ENCODE measurements at places on chromosomes 1 and 21. TPM values are rescaled to one million over a fixed set of nuclear protein-coding genes. Genes with fewer than 3 reads are reported as not detected.

HCRTR1 gene
- total RNA-seq, result 0.21 TPM

DNA sequence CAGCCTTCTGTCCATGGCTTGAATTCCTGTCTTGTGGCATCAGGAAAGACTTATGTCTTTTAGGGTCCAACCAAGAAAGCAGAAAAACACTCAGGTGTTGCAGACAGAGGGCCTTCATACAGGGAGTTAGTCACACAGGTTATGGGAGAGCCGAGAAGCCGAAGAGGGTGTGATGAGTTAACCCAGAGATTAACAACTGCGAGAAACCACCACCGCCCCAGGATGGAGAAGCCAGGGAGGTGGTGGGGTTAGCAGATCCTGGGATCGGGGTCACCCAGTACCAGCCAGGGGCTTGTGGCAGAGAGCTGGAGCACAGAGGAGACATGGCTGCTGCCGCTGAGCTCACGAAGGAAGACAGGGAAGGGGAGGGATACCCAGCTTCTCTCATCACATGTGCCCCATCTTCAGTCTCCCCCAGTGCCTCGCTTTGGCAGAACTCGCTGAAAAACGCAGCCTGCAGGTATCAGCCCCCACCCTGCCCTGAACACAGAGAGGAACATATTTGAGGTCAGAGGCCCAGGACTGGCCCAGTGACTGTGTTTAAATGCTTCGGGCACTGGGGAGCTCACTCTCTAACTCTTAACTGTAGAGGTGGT, 58.7 kb downstream of the RUNX3 start:
- no peak for DNase-seq

GRCh38 chr21:41369920-41370839, 8.4 kb downstream of the MX2 start:
- no peak for DNase-seq

GRCh38 chr1:6243993-6244392, at the start of gene HES3:
Gene HES3, plus strand, starts transcription at chr1:6244179. Its CDS starts 187 bp downstream, at chr1:6244366.
- DNase-seq, result no peak

UBXN11 gene
- 3.5 TPM for total RNA-seq

S100A7A gene
- not detected for total RNA-seq

GRCh38 chr1:27672750-27673112, 739 bp upstream of the IFI6 start:
- DNase-seq, result no peak

TSPAN2 gene
- total RNA-seq, result 55.4 TPM

DNA sequence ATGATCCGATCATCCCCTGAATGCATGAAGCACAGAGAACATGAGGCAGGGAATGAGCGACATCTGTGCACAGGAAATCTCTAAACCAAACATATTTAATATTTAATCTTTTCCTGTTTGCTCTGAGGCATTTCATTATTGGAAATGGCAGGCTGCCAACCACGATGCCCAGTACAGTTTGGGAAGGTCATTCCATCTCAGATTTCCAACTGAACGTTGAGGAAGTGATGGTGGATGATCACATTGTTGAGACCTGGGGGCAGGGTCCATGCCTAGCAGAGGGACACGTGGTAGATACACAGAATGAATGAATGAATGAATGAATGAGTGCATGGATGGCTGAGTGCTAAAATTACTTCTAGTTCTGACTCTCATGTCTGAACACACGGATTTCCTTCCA, 15.9 kb upstream of the FASLG start:
- no peak for DNase-seq

SH2D5 gene
- total RNA-seq, result not detected

GRCh38 chr1:248791010-248791409, 34.7 kb downstream of the SH3BP5L start:
- no peak for DNase-seq

KRTAP19-3 gene
- total RNA-seq, result not detected

DNA sequence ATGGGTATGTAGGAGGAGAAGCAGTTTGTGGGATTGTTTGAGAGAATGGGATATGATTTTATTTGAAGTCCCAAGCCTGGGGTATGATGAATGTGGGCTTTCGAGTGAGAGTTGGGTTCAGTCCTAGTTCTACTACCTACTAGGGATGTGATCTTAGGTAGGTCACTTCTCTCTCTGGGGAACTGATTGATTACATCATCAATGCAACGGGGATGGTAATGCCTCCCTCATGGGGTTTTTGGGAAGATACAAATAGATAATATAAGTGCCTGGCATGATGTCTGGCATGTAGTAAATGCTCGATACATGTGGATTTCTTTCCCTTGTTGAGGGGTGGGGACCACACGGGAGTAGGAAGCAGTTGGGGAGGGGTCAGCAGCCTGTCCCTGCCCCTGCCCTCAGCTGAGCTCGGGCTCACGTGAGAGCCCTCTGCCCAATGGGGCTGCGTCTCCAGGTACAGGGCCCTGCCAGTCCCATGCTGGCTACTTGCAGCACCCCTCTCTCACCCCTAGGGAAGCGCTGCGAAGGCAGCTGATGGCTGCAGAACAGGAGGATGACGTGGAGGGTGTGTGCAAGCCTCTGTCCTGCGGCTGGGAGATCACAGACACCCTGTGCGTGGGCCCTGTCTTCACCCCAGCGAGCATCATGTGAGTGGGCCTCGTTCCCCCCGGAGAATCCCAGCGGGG, 38.7 kb downstream of the AZIN2 start:
- no peak for DNase-seq

DNA sequence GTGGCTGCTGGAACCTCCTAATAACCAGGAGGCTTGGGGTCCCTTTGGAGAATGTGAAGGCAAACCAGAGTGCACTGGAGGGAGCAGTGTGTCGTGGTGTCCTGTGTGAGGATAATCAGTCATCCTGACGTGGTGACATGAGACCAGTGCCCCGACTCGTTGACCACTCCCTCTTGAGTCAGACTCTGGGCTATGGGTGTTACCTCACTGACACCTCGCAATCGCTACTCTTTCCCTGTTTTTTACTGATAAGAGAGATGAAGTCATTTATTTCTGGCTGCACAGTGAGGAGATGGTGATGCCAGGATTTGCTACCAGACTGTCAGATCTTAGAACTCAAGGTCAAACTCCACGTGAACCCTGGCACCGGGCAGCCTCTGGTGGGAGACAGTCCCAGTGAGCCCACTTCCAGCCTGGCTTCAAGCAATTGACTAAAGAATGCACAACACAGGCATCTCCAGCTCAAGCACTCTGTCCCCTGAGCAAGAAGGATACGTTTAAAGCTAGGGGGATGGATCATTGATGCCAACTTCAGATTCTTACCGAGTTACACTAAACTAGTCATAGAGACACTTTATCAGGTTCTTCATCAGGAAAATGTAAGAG, 30.3 kb downstream of the UBASH3A start:
- DNase-seq, result no peak

GRCh38 chr21:24115141-24115540, 1492.1 kb downstream of the MRPL39 start:
- DNase-seq, result no peak

DNA sequence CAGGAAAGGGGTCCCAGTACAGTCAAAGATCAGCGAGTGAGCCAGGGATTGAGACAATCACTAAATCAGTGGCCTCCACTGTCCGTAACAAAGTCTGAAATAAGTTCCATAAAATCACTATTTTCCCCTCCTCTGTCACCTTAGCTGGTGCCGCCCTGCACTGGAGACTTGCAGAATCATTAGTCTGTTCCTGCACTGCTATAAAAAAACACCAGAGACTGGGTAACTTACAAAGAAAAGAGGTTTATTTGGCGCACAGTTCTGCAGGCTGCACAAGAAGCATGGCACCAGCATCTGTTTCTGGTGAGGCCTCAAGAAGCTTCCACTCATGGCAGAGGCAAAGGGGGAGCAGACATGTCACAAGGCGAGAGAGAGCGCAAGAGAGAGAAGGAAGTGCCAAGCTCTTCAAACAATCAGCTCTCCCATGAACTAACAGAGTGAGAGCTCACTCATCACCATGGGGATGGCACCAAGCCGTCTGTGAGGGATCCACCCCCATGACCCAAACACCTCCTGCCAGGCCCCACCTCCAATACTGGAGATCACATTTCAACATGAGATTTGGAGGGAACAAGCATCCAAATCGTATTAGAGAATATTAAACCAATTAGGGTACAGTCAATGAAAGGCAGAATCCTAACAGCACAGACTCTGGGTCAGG, 129.8 kb upstream of the TIAM1 start:
- no peak for DNase-seq

GNG12 gene
- 264 TPM for total RNA-seq

GRCh38 chr1:244246334-244246733, 195.3 kb downstream of the ZBTB18 start:
- no peak for DNase-seq
